ENCODE measurements at places on chromosomes 11 and 22.

- DNase-seq = peak; percentile 50
Measured at GRCh38 chr11:45580399-45580798, 85.0 kb downstream of the CHST1 start.

DNA sequence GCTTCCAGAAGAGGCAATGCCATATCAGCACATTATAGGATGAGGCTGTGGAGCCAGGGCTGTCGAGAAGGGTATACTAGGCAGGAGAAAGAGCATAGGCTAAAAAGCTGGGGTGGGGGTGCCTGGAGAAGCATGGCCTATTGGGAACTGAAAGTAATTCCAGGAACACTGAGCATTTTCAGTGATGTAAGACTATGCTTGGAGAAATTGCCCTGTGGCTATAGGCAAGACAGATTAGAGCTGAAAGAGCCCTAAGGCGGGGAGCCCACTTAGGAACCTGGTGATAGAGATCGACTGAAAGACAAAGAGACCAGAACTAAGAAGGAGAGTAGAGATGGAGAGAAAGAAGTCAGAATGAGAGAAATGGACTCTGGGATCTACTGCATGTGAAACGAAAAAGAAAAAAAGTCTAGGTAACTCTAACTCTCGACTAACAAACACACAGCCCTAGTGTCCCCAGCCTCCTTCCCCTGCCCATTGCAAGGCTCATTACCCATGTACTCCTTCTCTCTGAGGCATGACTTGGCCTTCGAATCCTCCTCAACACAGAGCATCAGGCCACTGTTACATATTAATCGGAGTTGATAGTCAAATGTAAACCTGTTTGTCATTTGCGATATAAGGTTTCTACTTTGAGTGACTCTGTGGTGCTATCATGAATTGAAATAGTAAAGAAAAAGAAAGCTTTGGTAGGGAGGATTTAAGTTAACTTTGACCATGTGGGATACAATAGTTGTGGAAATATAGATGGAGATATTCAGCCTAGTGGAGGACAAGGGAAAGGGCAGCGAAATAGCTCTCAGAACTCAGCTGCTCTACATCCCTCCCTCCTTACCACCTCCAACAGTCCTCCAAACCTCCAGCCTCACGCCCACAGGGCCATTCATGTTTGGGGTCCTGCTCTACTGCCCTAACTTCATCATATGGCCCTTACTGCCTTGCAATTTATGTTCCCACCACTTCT lies 52.3 kb upstream of the BMAL1 start:
- DNase-seq = no peak

- no peak for DNase-seq
Measured at GRCh38 chr11:1532014-1532586, 40.0 kb downstream of the DUSP8 start.

GRCh38 chr11:33027233-33027632 lies 11.6 kb downstream of the DEPDC7 start:
- no peak for DNase-seq

DNA sequence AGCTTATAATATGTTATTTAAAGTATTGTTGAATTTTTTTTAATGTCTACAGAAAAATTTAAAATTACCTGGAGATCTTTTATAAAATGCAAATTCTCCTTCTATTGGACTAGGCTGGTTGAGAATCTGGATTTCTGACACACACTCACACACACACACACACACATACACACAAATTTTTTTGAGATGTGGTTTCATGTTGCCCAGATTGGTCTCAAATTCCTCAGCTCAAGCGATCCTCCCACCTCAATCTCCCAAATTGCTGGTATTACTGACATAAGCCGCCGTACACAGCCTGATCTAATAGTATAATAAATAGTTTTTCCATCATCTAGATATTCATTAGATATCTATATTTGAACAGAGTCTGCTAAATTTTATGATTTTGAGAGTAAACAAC lies 4.5 kb upstream of the RFPL1 start:
- DNase-seq = no peak

- no peak for DNase-seq
Measured at GRCh38 chr11:97048481-97048880, 658.7 kb downstream of the JRKL start.
